ENCODE measurements at places on chromosomes 1 and 21. TPM values are rescaled to one million over a fixed set of nuclear protein-coding genes. Genes with fewer than 3 reads are reported as not detected.

Gene FHL3
- 116 TPM for total RNA-seq

Gene LDLRAD1
- not detected for total RNA-seq

Gene WNT3A
- not detected for total RNA-seq

Gene LIN9
- total RNA-seq = 2.5 TPM

Gene TSSK3
- 0.87 TPM for total RNA-seq

Gene LDLRAD2
- total RNA-seq = 0.14 TPM

Gene ATAD3C
- 1.8 TPM for total RNA-seq

Gene ST6GALNAC3
- total RNA-seq = 1.8 TPM

Gene STUM
- not detected for total RNA-seq

Gene TRIM58
- total RNA-seq = 31.0 TPM

Gene MYOM3
- total RNA-seq = 1.0 TPM

Gene TLR5
- 1.2 TPM for total RNA-seq

Gene ZFP69
- 1.4 TPM for total RNA-seq

Gene NBPF4
- not detected for total RNA-seq

Gene CELF3
- total RNA-seq = not detected

Gene ANKRD35
- 0.07 TPM for total RNA-seq

All from astrocyte (in vitro differentiated cells and primary cell).